ENCODE measurements at places on chromosomes 5 and 9.

- peaks cover 4% of the 10 kb centered on the region for H3K4me1 ChIP-seq
- no peaks in the 10 kb centered on the region for H3K36me3 ChIP-seq
- DNase-seq, result no peak
- H3K27ac ChIP-seq, result no peak overlapping the region
These were observed 1.1 kb downstream of the PRR7 start for GRCh38 chr5:177447611-177448243.

- no peak overlapping the region for H3K4me3 ChIP-seq
- H3K36me3 ChIP-seq, result no peaks in the 10 kb centered on the region
- H3K27ac ChIP-seq, result no peak overlapping the region
These were observed 52.5 kb downstream of the COL27A1 start for GRCh38 chr9:114207845-114208244.

- peak; percentile 4 for DNase-seq
- H3K4me1 ChIP-seq, result peaks cover 21% of the 10 kb centered on the region
- H3K27ac ChIP-seq, result no peak overlapping the region
- H3K36me3 ChIP-seq, result no peaks in the 10 kb centered on the region
- no peaks in the 10 kb centered on the region for H3K27me3 ChIP-seq
- H3K4me3 ChIP-seq, result no peak overlapping the region
These were observed 177.1 kb downstream of the NFIB start for GRCh38 chr9:14136646-14137370.

DNA sequence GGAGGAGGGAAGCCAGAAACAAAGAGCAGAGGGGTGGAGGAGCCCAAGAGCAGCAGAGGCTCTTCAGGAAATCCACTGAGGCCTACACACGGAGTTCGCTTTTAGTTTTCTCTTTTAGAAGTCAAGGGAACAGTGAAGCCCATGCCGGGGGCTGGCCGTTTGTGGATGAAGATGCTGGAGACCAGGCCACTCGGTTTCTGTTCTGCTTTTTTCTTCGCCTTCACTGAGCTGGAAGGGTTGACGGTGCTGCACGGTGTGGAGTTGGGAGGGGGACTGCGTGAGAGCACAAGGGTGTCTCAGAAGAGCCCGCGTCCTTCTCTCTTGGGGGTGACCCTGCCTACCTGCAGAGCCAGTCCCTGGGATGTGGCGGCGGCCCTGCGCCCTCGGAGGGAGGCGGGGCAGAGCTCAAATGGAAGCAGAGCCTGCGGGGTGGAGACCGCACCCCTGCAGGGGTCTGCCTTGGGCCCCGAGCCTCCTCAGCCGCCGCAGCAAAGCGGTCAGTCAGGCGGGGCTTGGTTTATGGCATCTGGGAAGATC is 68.5 kb upstream of the CACNA1B start:
- DNase-seq, result no peak
- no peaks in the 10 kb centered on the region for H3K4me1 ChIP-seq
- H3K36me3 ChIP-seq, result peaks cover 5% of the 10 kb centered on the region
- no peak overlapping the region for H3K4me3 ChIP-seq

DNA sequence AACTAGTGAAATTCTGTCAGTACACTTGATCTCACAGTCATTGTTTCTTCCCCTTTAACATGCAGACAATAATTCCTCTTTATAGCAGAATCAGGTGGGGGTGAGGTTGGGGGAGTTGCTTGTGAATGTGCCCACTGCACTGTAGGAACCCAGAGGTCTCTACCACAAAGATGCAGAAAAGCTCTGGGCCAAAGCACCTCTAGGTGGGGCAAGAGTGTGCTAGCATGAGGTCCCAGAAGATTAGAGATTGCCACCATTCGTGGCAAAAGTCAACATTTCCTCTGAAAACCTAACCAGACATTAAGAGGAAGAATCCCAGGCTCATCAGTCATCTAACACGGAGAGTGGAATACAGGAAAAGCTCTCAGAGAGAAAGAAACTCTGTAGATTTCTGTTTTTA is 74.5 kb downstream of the PTCD2 start:
- H3K4me1 ChIP-seq, result peaks cover 3% of the 10 kb centered on the region
- peak; percentile 14 for DNase-seq
- no peak overlapping the region for H3K4me3 ChIP-seq

DNA sequence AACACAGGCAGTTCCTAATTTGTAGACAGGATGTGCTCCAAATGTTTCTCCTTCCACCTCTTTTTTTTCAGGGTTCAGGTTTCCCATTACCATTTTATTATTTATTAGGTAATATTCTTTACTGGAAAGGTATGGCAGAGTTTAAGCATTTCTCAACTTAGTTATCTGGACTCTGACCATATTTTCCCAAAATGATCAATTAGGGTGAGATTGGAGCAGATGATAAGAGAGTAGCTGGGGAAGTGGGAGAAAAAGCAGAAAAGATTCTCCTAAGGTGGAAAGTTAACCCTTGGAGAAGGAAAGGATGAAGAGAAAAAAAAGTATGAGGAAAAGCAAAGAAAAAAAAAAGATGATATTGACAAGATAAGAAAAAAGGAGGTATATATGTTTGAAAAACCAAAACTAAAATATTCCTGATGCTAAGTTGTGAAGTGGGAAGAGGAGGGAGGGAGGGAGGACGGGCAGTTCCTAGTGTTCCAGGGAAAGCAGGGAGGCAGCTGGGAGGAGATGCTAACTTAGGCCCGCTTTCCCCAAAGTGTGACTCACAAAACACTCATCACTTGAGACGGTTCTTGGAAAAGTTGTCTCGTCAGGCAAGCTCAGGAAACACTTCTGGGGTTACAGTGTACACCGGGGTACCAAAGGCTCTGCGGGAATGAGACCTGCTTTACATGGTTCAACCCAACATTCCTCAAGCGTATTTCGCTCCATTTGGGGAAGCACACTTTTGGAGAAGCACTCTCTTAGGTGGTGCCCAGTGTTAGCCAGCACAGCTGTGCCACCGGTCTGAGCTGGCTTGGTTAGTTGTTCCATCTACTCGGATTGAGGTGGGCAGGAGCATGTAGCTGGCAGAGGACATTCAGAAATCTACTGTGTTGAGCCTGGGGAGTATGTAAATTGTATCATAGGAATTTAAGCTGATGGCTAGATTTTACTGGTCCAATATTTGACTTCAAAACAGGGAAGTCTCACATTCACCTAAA is 35.1 kb downstream of the B4GALT1 start:
- peaks cover 17% of the 10 kb centered on the region for H3K36me3 ChIP-seq
- H3K4me1 ChIP-seq, result no peaks in the 10 kb centered on the region
- H3K27ac ChIP-seq, result no peak overlapping the region
- H3K4me3 ChIP-seq, result no peak overlapping the region
- no peaks in the 10 kb centered on the region for H3K27me3 ChIP-seq
- no peak for DNase-seq

- no peak overlapping the region for H3K4me3 ChIP-seq
- no peaks in the 10 kb centered on the region for H3K4me1 ChIP-seq
- DNase-seq, result no peak
- peaks cover 10% of the 10 kb centered on the region for H3K36me3 ChIP-seq
- H3K27me3 ChIP-seq, result no peaks in the 10 kb centered on the region
- H3K27ac ChIP-seq, result no peak overlapping the region
These were observed 11.2 kb downstream of the DNAJB5 start for GRCh38 chr9:35000535-35001284.

DNA sequence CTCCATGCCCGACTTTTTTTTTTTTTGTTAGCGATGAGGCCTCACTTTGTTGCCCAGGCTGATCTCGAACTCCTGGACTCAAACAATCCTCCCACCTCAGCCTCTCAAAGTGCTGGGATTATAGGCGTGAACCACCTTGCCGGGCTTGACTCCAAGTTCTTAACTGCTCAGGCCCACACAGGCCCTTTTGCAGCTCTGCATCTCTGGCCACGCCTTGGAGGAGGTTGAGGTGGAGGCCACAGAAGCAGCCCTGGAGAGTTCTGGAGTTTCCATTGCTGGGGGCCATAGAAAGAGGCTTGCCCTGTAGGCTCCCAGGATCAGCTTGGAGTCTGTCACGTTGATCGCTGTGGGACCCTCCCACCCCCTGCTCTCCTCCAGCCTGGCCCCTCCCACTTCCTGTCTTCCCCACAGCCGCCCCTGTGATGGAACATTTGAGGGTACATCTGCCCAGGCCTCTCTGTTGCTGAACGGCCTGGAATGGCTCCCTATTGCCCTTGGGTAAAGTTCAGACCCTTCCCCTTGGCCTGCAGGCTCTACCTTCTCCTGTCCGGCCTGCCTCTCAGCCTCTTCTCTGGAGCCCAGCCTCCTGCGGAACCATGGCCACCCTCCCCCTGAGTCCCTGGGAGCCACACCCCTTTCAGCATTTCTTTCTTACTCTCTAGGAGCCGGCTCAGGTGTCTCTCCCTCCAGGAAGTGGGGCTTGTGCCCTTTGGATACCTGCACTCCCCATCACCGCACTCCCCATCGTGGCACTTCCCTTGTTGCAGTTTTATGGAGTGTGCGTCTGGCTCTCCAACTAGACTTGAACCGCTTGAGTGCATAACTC is 30.4 kb upstream of the IER5L start:
- no peak overlapping the region for H3K4me3 ChIP-seq
- peak; percentile 48 for DNase-seq
- H3K27ac ChIP-seq, result no peak overlapping the region
- no peaks in the 10 kb centered on the region for H3K36me3 ChIP-seq
- peaks cover 8% of the 10 kb centered on the region for H3K4me1 ChIP-seq
- no peaks in the 10 kb centered on the region for H3K27me3 ChIP-seq

DNA sequence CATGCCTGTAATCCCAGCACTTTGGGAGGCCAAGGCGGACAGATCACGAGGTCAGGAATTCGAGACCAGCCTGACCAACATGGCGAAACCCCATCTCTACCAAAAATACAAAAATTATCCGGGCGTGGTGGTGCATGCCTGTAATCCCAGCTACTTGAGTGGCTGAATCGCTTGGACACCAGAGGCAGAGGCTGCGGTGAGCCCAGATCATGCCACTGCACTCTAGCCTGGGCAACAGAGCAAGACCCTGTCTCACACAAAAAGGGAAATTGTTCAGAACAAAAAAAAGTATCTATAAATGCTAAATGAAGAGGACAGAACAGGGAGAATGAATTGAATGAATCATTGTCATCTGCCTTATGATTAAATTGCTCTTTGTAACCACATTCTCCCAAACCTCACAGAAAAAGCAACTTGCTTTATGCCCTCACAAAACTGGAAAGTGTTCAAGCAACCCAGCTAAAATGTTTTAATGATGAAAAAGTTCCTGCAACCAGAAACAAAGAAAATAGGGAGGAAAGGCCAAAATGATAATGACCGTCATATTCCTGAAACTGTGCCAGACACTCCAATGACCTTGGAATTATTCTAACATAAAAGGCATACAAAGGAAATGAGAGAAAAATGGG is 83.7 kb downstream of the SERINC5 start:
- H3K4me1 ChIP-seq, result no peaks in the 10 kb centered on the region
- no peak overlapping the region for H3K4me3 ChIP-seq
- H3K36me3 ChIP-seq, result no peaks in the 10 kb centered on the region
- no peak for DNase-seq
- H3K27me3 ChIP-seq, result no peaks in the 10 kb centered on the region

DNA sequence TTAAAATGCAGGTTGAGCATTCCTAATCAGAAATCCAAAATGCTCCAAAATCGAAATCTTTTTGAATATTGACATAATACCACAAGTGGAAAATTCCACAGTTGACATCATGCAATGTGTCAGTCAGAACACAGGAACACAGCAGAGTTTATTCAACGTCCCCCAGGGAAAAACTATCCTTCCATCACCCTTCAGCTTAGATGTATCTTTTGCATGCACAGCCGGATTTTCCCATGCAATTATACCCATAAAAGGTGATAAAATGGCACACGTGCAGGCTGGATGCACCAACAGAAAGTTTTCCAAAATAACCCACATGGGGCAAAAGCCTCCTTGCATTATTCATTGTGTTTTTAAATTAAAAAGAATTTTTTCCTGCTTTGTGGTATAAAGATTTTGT is 71.2 kb downstream of the RAB24 start:
- H3K4me1 ChIP-seq, result no peaks in the 10 kb centered on the region
- H3K27ac ChIP-seq, result no peak overlapping the region
- DNase-seq, result peak; percentile 13
- H3K36me3 ChIP-seq, result peaks cover 12% of the 10 kb centered on the region
- H3K27me3 ChIP-seq, result no peaks in the 10 kb centered on the region

GRCh38 chr5:168613996-168614395 is 34.8 kb upstream of the PANK3 start:
- DNase-seq, result no peak
- H3K27me3 ChIP-seq, result no peaks in the 10 kb centered on the region
- no peak overlapping the region for H3K4me3 ChIP-seq
- H3K27ac ChIP-seq, result no peak overlapping the region

DNA sequence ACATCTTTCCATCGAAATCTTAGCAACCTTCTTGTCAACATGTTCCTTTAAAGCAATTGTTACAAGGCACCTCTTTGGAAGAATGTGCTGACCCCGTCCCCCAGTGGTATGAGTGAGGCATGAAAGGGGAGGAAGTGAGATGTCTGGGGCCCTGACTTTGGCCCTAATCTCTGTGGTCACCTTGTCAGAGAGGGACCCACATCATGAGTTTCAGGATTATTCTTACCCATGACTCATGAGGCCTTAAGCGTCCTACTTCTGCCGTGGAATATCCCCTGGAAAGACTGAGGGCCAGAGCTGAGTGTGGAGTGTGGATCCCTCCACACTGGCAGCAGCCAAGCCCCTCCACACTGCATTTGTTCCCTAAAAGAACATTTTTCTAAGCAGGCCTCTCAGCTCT is 81.2 kb downstream of the FSTL4 start:
- H3K36me3 ChIP-seq, result no peaks in the 10 kb centered on the region
- no peaks in the 10 kb centered on the region for H3K4me1 ChIP-seq
- H3K27ac ChIP-seq, result no peak overlapping the region
- no peaks in the 10 kb centered on the region for H3K27me3 ChIP-seq
- no peak for DNase-seq
- no peak overlapping the region for H3K4me3 ChIP-seq

DNA sequence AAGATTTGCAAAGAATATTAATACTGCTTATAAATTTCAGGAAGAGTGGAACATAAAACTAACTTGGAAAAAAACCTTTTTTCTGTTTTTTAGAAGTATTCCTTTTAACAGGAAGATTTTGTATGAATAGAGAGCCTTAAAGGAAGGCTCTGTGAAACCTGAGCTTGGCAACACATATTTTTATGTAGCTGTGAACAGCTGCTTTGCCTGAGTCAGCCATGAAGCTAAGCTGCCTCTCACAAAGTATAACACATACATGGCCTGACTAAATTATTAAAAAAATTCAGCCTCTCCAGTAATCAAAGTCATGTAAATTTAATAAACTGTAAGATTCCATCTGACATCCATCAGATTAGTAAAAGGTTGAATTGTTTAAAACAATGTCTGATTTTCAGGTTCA is 547.5 kb downstream of the ELAVL2 start:
- H3K27me3 ChIP-seq, result no peaks in the 10 kb centered on the region
- no peak overlapping the region for H3K27ac ChIP-seq
- H3K4me3 ChIP-seq, result no peak overlapping the region
- no peaks in the 10 kb centered on the region for H3K36me3 ChIP-seq
- no peaks in the 10 kb centered on the region for H3K4me1 ChIP-seq

DNA sequence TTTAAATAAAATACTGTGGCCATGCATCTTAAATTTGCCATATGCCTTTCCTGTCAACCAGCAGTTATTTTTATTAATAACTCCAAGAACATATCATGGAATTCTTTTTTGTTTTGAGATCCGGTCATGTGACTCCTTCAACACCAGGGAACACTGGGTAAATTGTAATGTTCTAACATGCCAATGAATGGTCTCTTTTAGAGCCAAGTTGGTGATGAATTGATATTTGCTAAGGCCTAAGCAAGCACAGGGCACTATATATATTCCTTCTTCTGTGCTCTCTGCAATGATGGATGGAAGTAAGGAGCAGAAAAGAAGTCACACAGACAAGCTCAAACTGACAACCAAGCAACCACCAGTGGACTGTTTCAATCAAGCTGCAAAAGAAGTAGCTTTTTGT is 124.0 kb downstream of the EFNA5 start:
- H3K36me3 ChIP-seq, result no peaks in the 10 kb centered on the region
- no peak overlapping the region for H3K4me3 ChIP-seq
- peaks cover 9% of the 10 kb centered on the region for H3K4me1 ChIP-seq
